C1 segment of cervical spinal cord (tissue), 14 donors: ENCODE measurements at places on chromosomes 2 and 18.

DNA sequence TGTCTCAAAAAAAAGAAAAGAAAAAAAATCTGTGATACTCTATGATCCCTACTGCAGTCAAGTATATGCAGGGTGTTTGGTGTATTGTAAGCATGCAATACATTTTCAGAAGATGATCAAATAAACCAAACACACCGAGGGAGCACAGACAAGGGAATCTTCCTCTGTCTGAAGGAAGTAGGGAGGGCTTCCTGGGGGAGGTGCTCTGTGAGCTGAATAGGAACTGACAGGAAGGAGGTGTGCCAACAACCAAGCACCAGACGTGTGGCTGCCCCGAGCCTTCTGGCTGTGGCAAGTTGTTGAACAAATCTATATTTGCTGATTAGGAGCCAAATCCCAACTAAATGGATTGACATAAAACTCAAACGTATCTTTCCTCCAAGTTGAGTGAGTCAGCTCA, 14.6 kb downstream of the THNSL2 start:
- DNase-seq: no peak

GRCh38 chr2:233250985-233251305, 528 bp upstream of the ATG16L1 start:
- DNase-seq: no peak

- no peak for DNase-seq
Observed at GRCh38 chr2:129203331-129203730, 776.1 kb upstream of the RAB6C start.

DNA sequence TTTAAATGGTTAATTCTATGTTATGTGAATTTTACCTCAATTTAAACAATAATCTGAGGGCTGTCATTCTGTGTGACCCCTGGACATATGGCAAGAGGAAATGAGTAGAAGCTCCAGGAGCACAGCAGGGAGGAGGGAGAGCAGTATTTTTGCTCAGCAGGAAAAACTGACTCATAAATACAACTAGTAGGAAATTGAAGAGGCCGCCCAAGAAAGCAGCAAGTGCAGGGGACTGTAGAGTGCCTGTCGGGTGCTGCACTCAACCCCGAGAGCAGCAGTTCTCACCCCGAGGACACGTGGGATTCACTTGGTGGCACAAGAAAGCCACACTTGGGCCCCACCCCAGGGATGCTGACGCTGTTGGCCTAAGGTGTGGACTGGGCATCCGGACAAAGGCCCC, 60.8 kb downstream of the NPAS2 start:
- no peak for DNase-seq

DNA sequence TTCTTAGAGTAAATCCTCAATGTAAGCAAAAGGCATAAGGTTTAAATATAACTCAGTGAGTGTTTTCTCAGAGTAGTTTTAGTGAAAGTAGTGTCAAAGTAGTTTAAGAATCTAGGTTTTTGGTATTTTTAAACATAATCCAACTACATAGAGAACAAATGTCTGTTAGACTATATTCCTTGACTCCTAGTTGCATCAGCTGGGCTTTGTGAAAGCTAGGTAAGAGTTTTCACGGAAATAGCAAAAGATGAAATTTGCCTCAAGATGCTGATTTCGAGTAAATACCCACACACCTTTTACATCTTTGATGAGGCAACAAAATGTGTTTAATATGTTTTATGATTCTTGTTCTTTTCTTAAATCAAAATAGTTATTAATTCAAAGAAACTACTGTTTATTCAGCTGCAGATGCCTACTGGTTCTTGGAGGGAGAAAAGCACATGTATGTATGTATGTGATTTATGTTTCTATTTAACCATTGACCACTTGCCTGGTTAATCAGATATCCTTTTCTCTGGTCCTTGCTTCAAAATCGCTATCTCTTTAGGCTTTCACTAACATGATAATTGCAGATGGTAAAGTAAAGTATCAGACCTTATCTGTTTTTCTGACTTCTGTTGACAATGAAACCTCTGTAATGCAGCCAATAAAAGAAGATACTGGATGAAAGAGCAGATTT, 117.4 kb upstream of the NOSTRIN start:
- DNase-seq: no peak
